Activated naive CD4-positive, alpha-beta T cell treated with anti-CD3 and anti-CD28 coated beads for 36 hours (primary cell): ENCODE measurements at places on chromosomes 12 and 14. TPM values are rescaled to one million over a fixed set of nuclear protein-coding genes. Genes with fewer than 3 reads are reported as not detected.

SLC35E3 gene
- 3.1 TPM for total RNA-seq

ZNF740 gene
- 40.4 TPM for total RNA-seq

TPPP2 gene
- not detected for total RNA-seq

NOVA1 gene
- not detected for total RNA-seq

AKAP5 gene
- total RNA-seq = 0.57 TPM

ABCD2 gene
- 9.1 TPM for total RNA-seq

SSTR1 gene
- total RNA-seq = not detected

EPYC gene
- not detected for total RNA-seq

KRT71 gene
- not detected for total RNA-seq

POMT2 gene
- 14.5 TPM for total RNA-seq

GLIPR1L1 gene
- total RNA-seq = not detected

CPNE8 gene
- 5.7 TPM for total RNA-seq

NABP2 gene
- 57.4 TPM for total RNA-seq

OR4K2 gene
- total RNA-seq = not detected

GRCh38 chr14:85040046-85040685 lies 489.8 kb upstream of the FLRT2 start:
- no peak for DNase-seq

DNA sequence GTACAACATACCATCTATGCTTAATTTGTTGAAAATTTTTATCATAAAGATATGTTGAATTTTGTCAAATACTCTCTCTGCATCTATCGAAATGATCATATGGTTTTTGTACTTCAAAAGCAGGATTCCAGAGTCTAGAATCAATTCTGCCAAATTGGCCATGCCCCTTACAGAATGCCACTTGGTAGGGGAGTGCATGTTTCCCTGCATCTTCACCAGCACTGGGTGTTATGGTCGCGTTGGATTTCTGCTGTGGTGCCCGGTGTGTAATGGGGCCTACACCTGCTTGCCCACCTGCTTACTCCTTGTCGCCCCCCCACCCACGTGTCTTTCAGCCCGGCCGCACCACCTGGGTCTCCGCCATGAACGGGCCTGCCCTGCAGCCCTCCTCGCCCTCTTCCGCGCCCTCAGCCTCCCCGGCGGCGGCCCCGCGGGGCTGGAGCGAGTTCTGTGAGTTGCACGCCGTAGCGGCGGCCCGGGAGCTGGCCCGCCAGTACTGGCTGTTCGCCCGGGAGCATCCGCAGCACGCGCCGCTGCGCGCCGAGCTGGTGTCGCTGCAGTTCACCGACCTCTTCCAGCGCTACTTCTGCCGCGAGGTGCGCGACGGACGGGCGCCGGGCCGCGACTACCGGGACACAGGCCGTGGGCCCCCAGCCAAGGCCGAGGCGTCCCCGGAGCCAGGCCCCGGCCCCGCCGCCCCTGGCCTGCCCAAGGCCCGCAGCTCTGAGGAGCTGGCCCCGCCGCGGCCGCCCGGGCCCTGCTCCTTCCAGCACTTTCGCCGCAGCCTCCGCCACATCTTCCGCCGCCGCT lies 12.3 kb downstream of the SH2B3 start:
- DNase-seq = no peak

DNA sequence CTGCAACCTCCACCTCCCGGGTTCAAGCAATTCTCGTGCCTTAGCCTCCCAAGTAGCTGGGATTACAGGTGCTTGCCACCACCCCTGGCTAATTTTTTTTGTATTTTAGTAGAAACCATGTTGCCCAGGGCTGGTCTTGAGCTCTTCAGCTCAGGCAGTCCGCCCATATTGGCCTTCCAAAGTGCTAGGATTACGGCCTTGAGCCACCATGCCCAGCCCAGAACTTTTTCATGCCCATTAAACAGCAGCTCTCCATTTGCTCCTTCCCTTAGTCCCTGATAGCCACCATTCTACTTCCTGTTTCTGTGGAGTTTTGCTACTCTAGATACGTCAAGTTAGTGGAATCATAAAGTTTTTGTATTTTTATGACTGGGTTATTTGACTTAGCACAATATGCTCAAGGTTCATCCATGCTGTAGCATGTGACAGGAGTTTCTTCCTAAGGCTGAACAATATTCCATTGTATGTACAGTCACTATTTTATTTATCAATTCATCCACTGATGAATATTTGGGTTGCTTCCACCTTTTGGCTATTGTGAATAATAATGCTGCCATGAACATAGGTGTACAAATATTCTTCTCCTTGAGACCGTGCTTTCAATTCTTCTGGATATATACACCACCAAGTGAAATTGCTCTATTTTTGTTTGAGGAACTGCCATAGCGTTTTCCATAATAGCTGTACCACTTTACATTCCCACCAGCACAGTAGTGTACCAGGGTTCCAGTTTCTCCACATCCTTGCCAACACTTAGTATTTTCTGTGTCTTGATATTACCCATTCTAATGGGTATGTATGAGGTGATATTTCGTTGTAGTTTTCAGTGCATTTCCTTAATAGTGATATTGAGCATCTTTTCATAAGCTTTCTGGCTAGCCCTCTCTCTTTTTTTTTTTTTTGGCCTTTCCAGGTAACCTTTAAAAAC lies 15.0 kb downstream of the ATF1 start:
- no peak for DNase-seq

DNA sequence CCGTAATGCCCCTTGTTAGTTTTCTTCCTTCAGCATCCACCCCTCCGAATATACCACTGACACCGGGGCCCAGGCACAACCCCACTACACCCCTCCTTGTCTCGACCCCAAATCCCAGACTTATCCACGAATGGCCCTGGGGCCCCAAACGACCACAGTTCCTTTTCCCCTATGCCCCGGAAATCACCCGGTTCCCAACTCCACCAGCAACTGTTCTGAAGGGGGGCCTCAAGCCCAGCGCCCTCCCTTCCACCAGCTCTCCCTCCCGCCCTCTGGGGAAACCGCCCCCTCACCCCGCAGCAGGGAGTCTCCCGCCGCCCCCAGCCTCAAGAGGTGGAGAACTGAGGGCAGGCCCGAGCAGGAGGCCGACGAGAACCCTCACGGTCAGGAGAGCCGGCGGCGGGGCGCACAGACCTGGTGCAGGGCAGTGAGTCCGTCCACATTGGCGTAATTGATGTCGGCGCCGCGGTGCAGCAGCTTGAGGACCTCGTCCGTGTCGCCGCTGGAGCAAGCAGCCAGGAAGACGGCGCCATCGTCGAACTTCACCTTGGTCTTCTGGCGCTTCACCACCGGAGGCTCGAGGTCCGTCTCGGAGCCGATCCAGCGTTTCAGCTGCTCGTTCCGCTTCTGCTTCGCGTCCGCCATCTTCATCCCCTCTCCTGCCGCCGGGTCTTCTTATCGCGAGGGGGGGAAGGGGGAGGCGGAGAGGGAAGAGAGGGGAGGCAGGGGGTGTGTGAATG lies 446 bp downstream of the PPP1R12A start:
- peak; percentile 57 for DNase-seq

- no peak for DNase-seq
Observed at GRCh38 chr12:122681814-122682213, 21.3 kb downstream of the HCAR2 start.

DNA sequence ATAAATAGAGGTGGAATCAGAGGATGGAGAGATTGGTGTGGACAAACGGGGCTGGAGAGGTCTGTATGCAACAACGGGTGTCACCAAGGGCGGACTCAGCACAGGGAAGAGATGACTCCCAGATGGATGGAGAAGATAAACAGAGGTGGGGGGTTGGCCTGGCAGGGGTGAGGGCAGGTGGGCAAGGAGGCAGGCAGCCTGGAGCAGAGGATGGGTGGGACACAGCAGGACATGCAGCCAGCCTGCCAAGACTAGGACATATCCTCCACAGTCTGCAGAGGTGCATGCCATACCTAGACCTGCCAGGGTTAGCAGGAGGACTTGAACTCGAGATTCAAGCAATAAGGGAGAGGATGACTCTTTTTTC lies 56.2 kb downstream of the TTC7B start:
- no peak for DNase-seq

DNA sequence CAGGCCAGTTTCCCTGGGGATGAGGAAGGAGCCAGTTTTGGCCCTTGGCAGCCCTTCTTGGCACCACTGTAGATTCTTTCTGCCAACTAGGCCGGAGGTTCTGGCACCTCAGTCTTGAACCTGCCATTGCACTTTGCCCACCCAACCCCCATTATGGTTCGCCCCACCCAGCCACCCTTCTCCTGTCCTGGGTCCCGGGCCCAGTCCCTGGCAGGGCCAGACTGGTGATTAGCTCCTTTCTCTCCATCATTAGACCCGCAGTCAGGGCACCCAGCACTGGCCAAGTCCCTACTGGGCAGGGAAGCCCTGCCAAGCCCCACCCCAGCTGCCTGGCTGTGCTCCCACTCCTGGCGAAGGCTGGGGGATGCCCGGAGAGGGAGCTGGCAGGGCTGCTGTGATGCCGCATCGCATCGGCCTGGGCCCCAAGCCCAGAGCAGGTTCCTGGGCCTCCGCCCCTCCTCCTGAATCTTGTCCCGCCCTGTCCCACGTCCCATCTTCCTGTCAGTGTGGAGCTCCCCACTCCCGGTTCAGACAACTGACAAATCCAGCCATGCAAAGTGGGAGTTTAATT lies 9.8 kb downstream of the FAM222A start:
- no peak for DNase-seq

GRCh38 chr12:104997541-104997940 lies 11.4 kb downstream of the NOPCHAP1 start:
- no peak for DNase-seq

GRCh38 chr12:124296916-124297351 lies 2.0 kb downstream of the RFLNA start:
- no peak for DNase-seq

DNA sequence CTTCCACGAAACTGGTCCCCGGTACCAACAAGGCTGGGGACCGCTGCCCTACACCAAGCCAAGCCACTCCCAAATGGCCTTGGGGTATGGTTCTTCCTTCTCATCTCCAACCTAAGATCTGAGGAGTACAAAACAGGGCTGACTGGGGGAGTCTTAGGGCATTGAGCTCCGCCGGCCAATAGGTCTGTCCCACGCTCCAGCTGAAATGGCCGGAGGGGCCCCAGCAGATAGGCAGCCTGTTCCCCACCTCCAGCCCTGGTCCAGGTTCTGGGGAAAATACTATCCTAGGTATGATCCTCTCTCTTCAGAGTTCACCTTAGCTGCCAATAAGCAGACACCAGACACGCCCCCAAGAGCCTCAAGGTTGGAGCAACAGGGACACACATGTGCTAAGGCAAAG lies 90.2 kb downstream of the ACTN1 start:
- no peak for DNase-seq

DNA sequence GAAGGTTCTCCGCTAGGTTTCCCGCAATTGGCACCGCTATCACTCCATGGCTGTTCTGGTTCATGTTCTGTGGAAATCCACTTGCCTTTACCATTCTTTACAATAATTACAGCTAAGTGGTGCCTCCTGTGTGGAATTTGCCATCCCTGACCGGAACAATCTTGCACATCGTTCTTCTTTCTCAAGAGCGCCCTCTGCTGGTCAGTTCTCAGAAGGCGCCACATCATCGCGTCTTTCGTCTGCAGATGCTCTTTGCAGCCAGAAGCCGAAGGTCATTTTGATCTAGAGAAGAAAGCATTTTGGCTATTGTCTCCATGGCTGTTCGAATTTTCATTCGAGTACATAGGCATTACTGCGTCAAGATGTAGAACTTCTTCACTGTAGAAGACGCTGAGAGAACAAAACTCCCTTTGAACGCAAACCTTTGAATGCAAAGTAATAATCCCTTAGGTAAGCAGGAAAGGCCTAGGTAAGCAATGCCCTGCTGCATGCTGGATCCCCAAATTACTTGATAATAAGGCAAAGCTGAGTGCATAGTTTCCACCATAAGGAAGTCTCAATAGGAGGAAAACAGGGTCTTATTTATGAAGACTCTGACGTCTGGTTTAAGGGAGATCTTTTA lies 10.1 kb upstream of the RTRAF start:
- peak; percentile 91 for DNase-seq

- peak; percentile 21 for DNase-seq
Observed at GRCh38 chr12:21940549-21941505, at the start of gene ABCC9. Gene ABCC9, minus strand, starts transcription at chr12:21941426. Its CDS starts 4,752 bp downstream, at chr12:21936674.

GRCh38 chr12:110015132-110015531 lies 15.9 kb downstream of the ANKRD13A start:
- no peak for DNase-seq

- DNase-seq = no peak
Observed at GRCh38 chr12:112602150-112602549, 183.4 kb downstream of the PTPN11 start.

DNA sequence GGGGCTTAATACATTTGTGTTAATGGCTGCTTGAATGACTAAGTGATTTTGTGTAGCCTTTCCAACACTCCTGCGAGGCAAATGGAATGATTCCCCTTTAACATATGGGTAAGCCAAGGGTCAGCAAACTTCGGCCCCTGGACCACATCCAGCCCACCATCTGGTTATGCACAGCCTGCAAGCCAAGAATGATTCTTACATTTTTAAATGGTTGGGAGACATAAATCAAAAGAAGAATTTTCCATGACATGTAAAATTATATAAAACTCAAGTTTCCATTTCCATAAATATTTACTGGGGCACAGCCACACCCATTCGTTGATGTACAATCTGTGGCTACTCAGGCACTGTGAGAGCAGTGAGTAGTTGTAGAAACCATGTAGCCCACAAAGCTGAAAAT lies 9.0 kb downstream of the SLC8B1 start:
- DNase-seq = no peak

- DNase-seq = peak; percentile 20
Observed at GRCh38 chr14:23605931-23606585, 27.5 kb upstream of the JPH4 start.

GRCh38 chr12:1885599-1886245 lies 32.7 kb downstream of the CACNA2D4 start:
- DNase-seq = no peak

DNA sequence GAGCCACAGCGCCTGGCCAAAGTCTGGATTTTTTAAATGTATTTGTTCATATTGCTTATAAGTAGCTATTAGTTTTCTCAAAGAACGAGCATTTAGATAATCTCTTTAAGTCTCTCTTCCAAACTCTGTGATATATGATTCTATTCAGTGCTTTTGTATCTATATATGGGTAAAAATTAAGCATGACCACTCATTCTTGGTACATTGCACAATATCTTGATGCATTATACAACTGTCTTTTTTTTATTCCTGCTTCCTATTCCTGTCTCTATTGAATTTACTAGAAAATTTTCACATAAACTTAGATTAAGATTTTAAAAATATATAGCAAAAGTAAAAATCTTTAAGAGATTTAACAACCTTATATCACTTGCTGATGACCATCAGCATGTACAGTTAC lies 29.1 kb downstream of the SOCS2 start:
- no peak for DNase-seq
